ENCODE measurements at places on chromosomes 7 and 10.

GRCh38 chr10:48780341-48780740 lies 95.7 kb downstream of the WDFY4 start:
- DNase-seq = no peak

- no peak for DNase-seq
These were observed 264.4 kb downstream of the THSD7A start for GRCh38 chr7:11567571-11567970.

DNA sequence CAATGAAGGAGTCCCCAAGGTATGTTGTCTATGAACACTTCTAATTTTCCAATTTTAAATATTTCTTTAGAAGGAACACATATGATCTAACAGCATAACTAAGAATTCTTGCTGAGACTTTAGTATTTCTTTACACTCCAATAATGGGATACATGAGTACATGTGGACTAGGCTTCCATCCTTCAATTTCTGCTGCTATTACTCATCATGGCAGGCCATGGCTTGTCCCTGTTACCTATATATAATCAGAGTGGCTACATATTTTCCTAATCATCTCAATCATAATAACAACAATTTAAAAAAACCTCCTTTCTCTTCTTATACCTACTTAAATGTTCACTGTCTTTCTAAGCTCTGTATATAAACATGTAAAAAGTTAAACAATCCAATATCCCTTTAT lies 60.3 kb upstream of the TAC1 start:
- DNase-seq = no peak

DNA sequence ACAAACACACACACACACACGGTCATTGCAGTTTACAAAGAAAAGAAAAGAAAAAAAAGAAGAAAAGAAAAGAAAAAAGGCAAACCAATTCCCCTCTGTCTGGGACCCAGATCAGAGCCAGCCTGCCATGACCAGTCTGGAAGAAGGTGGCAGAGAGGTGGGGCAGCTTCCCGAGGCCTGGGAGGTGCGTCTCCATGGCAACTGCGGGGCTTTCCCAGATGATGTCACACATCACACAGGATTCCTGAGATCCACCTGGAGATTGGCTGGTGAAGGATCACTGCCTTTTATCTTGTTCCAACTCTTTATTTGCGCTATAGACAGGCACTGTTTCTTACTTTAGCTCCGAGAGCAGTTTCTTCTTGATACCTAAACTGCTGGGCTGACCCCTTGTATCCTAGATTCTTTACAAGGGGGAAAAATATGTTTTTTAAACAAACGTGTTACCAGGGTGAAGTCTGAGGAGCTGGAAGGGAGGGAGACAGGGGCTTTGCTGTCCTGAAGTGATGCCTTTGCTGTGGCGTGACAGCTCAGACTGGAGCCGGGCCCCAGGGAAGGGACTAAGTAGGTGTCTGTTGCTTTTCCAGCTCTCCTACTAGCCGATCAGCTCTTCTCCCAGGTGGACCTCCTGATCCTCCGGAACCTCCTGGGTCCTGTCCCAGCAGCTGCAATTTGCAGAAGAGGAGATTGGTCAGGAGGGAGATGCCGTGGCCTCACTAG lies 298.5 kb downstream of the KLF6 start:
- no peak for DNase-seq

DNA sequence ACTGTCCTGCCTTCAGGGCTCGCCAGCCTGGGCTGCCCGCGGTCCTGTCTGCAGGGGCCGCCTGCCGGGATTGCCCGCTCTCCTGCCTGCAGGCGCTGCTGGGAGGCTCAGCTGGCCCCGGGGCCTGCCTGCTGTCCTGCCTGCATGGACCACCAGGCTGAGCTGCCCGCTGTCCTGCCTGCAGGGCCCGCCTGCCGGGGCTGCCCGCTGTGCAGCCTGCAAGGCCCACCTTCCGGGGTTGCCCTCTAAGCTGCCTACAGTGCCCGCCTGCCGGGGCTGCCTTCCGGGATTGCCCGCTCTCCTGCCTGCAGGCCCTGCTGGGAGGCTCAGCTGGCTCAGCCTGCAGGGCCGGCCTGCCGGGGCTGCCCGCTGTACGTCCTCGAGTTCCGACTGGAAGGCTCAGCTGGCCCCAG lies 164.4 kb downstream of the GLRX3 start:
- no peak for DNase-seq

DNA sequence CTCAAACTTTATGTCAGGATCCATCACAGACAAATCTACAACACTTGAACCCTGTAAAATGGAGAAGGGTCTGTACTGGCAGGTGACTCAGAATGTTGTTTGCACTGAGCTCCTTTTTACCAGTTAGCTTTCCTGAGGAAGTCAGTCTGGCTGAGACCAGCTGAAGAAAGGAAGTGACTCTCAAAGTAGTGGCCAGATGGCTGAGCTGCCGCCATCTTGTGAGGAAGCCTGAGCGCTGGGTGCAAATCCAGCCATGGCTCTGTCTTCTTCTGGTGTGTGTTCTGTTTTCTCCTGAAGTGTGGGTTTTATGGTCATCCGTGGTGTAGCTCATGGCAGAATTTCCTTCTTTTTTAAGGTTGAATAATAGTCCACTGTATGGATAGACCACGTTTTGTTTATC lies 25.5 kb upstream of the ECHDC3 start:
- DNase-seq = no peak

All from fibroblast of skin of scalp (primary cell).